ENCODE measurements at places on chromosomes 2 and 18.

DNA sequence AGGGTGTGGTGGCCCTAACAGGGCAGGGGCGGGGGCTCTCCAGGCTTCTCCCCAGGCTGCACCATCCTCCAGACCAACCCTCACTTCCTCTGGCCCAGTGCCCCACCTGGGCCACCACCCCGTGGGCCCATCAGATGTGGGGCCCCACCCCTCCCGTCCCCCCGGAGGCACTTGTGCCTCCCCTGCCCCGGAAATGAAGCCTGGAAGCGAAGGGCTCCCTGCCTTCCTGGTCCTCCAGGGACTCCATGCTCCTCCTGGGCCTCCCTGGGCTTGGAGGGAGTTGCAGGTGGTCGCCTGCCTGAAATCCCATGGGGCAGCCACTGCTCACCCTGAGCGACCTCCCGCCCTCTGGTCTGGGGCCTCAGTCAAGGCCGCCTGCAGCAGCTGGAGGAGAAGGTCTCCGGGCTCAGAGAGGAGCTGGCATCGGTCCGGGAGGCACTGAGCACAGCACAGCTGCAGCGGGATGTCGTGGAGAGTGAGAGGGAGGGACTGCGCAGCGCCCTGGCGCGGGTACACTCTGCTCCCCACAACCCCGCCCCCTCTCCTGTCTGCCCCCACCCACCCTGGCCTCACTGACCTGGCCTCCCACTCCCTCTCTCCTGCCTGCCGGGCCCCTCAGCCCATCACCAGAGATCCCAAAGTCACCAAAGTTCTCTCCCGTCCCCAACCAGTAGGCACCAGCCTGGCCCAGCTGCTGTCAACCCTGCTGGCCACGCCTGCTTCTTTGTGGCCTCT is 28.0 kb downstream of the CROCC2 start:
- DNase-seq: no peak

GRCh38 chr2:147623328-147623727 is 221.5 kb upstream of the ACVR2A start:
- DNase-seq: peak; percentile 2

DNA sequence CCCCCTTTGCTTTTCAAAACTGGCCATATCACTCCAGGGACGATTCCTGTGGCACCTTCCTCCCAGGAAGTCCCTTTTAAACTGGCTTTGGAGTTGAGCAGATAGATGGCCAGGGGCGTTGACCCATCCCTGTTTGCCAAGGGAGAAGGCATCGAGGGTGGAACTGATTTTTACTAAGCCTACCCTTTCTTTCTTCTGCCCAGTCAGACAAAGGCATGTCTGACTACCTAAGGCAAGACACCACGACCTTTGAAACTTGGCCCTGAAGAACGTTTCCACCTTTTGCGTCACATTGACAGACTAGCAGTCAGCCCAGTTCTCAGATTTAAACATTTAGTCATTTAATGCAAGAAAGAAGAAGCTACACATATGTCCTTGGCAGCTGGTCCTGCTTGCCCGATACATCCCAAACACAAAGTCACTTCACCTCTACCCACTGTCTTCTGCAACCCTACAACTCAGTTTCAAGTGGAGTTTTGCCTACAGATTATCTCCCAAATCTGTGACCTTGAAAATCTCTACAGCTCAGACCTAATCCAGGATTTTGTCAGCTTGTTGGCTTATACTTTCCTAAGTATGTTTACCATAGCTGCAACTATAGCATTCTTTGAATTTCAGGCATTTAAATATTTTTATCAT is 102.2 kb upstream of the IL1R2 start:
- no peak for DNase-seq

DNA sequence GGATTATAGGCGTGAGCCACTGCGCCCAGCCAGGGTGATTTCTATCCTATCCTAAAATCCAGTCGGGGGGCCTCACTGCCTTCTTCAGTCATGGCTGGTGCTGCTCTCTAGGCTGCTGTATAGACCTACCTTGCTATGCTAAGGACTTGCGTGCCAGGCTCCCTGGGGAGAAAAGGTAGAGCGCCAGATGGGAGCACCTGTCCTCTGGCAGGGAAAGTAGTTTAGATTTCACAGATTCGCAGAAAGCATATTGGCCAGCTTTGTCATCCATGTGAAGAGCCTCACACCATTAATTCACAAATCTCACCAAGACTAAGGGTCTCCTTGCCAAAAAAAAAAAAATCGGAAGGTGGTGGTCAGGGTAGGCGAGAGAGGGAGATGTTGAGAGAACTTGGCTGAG is 217.6 kb downstream of the ATAD2B start:
- no peak for DNase-seq

DNA sequence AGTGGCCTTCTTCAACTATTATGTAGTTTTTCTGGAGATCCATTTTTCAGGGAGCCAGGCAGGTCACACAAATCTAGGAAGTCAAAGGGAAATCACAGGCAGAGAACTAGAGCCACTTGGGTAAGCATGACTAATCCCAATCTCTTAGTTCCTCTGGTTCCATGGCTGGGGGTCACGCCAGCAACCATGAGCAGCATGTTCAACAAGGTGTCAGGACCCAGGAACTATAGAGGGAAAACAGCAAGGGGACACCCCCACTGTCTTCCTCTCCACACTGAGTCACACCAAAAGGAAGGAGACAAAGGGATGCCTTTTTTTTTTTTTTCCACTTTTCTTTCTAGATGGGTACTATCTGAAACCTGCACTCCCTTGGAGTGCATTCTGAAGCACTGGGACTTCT is 250.9 kb downstream of the OTX1 start:
- no peak for DNase-seq

- no peak for DNase-seq
Observed at GRCh38 chr18:52325997-52326396, 14.0 kb upstream of the DCC start.

DNA sequence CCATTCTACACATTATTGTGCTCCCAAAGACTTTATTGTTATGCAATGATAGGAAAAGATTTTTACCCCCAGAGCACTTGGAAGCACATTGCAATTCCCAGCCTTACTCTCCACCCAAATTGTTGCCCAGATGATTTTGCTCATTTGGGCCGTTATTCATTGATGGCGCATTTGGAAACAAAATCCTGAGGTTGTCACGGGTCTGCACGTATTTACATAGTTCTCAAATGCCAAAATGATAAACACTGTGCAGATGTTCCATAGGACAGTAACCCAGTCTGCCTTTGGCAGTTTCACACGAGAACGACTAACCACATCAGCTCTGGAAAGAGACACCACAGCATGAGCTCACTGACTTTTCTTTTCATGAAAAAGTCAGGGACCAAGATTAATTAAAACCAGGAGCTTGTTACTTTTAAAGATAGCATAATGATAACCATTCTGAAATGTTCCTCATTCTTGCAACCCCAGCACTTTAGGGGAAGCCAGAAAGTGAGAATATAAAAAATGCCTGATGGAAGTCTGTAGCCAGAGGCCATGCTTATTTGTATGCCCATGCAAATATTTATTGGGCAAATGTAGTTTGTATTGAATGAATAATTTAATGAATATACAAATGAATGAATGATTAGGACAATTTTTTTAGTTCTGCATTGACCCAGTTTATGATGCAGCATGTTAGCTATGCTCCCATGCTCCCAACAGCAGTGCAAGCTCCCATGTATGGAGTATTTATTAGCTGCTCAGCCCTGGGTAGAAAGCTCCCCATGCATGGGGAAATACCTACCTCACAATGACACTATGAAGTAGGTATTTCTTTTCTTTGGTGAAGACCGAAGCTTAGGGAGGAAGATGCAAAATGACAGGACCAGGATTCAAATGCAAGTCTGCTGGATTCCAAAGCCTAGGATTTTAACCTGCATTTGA is 84.6 kb downstream of the MAIP1 start:
- DNase-seq: no peak

DNA sequence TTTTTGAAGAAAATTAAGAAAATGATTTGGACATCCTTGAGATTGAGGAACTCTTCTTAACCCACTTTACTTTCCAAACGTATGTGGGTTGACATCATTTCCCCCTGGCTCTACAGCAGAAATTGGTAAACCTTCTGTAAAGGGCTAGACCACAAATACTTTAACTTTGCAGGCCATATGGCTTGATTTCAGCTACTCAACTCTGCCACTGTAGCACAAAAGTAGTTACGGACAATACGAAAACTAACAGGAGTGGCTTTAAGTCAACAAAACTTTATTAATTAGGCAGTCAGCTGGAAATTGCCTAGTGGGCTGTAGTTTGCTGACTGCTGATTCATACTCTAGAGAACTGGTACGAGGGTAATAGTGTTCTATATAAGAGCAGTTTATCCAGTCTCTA is 83.2 kb upstream of the DTNB start:
- no peak for DNase-seq

GRCh38 chr18:24593401-24593800 is 133.0 kb downstream of the HRH4 start:
- no peak for DNase-seq

DNA sequence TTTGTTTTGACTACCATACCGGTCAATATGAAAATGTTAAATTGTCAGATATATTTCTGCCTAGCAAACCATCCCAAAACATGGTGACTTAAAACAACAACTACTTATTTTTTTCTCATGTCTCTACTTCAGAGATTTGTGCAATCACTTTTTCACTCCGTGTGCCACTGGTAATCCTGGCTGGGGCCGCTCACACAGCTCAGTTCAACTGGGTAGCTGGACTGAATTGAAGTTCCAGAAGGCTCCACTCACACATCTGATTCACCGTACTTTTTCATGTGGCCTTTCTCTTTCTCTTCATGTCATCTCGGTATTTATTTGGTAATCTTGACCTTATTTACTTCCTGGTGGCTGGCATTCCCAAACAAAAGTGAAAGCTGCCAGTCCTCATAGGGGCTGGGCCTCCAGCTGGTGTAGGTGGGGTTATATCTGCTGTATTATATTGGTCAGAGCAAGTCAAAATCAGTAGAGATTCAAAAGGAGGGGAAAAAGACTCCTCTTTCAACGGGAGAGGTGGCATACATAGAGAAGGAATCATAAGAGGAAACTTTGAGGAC is 513.9 kb upstream of the NXPH2 start:
- peak; percentile 1 for DNase-seq

Data from SW480 (cell line).